Stimulated activated CD8-positive, alpha-beta memory T cell treated with anti-CD3 and anti-CD28 coated beads, Interleukin-7, amount 100 ng/mL, for 1 hour (primary cell): ENCODE measurements at places on chromosomes 16 and 17.

DNA sequence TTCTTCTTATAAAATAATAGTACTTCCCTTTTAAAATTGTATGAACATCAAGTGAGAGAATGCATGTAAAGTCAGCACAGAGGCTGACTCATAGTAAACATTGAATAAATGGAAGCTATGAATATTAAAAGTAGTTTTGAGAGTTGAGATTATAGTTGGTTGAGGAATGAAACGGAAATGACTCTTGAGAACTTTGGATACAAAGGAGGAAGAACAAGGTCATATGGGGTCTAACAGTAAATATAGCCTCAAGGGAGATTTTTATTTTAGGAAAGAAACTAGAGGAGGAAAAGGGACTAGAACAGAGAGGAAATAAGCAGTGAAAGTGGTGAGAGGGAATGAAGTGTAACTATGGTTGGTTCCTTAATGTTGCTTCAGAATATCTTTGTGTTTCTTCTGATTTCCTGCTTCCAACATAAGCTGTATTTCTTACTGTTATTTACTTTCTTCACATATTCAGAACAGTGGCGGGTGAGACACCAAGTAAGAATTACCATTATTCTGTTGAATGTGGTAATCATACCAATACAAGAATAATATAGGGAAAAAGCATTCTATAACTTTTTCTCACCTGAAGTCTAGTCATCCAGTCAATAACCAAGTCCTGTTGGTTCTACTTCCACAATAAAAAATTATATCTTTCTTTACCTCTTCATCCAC is 165.1 kb downstream of the CHD9 start:
- no peak for DNase-seq

DNA sequence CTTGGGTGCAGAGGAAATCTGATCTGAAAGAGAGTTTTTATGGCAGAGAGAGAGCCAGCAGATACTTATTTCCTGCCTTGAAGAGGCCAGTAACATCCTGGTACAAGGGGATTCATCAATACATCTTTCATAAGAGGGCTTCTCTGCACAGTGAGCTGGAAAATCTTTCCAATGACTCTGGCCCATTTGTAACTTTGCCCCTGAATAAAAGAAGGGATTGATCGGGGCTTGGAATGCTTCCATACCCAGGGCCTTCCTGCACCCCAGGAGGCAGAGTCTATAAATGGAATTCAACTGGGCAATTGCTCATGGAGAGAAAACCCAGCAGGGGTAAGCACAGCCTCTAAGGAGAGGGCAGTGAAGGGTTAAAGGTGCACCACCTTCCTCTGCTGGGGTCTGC is 163.3 kb downstream of the XYLT1 start:
- DNase-seq, result no peak

GRCh38 chr16:87483481-87483880 is 9.3 kb downstream of the ZCCHC14 start:
- DNase-seq, result no peak

- no peak for DNase-seq
Observed at GRCh38 chr16:22787466-22788192, 26.3 kb upstream of the HS3ST2 start.

- no peak for DNase-seq
Observed at GRCh38 chr16:51443934-51444333, 292.9 kb upstream of the SALL1 start.

DNA sequence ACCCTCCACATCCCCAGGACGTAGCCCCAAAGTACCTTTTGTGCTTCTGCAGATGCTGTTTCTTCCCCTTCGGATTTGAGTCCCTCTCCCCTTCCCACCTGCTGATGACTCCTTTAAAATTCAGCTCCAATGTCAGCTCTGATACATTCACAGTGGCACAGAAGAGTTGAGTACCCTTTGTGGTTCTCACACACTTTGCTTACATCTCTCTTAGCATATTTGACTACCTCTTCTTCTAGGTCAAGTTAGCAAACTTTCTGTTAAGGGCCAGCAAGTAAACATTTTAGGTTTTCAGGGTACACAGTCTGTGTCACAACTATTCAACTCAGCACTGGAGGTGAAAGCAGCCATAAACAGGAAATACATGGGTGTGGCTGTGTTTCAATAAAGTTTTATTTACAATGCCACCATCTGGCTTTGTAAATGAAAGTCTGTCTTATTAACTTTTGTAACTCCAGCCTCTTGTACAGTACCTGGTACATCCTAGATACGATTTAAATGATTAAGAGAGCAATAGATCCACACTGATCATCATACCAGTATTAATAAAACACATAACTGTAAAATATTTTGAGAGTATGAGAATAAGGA is 161.7 kb downstream of the SOX9 start:
- no peak for DNase-seq

DNA sequence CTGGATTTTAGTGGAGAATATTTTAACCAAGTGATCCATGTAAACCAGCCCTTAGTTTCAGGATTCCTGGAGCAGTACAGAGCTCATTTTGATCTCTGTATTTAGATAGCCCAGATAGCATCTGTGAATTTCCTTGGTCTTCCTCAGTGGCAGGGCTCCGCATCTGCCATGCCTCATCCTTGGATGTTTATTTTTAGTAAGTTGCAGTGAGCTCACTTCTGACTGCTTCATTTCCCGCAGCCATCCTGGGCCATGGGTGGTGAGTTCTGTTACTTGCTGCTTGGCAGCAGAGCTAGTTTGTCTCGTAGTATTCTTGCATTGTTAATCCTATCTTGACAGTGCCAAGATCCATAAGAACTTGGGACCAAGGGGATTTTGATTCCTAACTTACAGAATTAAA is 33.7 kb downstream of the IST1 start:
- no peak for DNase-seq

GRCh38 chr16:84414789-84415326 is 46.5 kb downstream of the ATP2C2 start:
- DNase-seq, result no peak

DNA sequence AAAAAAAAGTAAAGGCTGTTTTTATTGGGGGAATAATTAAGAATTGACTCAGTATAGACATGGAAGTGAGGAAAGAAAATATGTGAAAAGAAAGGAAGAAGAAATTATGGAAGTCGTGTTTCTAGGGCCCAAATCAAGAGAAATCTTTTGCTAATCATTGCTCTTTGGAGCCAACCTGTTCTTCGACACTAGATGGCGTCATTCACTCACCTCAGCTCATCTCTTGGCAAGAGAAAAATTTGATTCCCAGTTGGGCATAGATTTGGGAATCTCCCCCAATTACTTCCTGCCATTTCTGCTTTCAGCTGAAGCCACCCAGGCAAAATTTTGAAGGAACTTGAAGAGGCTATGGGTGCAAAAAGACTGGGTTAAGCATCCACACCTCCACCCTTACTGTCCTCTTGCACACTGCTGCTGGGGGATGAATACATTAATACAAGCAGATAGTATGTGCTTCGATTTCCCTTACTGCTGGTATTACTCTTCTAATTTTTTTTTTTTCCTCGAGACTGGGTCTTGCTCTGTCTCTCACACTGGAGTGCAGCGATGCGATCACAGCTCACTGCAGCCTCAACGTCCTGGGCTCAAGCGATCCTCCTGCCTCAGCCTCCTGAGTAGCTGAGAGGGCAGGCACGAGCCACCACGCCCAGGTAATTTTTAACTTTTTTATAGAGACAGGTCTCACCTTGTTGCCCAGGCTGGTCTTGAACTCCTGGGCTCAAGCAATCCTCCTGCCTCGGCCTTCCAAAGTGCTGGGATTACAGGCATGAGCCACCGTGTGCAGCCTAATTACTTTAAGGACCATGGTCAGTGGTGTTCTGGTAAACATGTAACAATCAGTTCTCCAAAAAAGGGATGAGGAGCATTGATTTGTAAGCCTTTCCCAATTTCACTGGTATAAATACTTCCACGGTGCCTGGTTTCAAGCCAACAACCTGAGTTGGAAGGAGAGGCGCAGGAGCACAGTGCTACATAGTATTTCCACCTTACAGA is 13.5 kb downstream of the PSMD7 start:
- DNase-seq, result no peak

DNA sequence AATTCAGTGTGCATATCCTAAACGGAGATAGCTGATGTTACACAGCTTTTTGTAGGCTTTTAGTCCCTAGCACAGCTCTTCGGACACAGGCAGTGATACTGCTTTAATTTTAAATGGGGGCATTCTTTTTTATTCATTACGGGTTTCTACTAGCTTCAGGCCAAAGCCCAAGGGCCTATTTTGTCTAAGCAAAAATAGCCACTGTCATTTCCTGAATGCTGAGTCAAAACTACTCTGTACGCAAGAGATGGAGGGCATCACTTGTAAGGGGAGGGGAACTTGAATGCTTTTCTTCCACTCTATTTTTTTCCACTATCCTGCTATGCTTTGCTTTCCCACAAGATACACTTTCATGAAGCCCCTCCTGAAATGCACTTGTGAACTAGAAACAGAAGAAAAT is 360.7 kb downstream of the PMP22 start:
- no peak for DNase-seq

DNA sequence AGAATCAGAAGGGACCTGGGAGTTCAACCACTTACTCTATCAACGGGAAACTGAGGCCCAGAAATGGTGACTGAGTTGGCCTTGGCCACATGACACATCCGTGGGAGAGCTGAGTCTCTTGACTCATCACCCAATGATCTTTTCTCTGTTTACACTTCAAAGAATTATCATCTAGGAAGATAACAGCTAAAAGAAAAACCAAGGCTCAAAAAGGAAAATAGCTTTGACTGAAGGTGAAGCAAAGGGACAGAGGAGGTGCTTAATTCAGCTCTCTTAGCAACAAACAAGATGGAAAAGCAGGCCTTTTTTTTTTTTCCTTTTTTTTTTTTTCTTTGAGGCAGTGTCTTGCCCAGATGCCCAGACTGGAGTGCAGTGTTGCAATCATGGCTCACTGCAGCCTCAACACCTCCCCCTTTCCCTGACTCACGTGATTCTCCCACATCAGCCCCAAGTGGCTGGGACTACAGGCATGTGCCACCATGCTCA is 16.7 kb downstream of the ERCC4 start:
- no peak for DNase-seq

GRCh38 chr17:21289902-21290571 is 5.5 kb downstream of the MAP2K3 start:
- DNase-seq, result no peak

DNA sequence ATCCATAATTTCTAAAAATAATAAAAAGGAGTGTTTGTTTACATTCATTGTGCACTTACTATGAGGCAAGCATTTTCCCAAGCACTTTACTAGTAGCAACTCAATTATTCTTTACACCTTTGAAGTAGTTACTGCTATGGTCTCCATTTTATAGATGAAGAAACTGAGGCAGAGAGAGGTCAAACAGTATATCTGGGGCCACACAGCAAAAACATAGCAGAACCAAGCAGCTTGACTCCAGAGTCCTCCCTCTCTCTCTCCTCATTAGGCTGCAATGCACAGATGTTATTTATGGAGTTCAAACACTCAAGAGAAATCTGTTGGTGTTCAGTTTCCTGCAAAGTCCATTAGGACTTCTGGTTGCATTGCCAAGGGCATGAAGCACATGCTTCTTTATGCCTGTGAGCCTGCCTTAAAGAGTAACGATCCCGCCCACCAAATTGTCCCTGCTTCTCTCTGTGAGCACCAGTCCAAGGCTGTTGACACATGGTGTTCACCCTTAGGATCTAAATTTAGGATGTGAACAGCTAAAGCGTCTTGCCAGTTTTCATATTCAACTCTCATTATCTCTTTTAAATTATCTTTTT is 44.0 kb downstream of the GPRC5B start:
- DNase-seq, result no peak

DNA sequence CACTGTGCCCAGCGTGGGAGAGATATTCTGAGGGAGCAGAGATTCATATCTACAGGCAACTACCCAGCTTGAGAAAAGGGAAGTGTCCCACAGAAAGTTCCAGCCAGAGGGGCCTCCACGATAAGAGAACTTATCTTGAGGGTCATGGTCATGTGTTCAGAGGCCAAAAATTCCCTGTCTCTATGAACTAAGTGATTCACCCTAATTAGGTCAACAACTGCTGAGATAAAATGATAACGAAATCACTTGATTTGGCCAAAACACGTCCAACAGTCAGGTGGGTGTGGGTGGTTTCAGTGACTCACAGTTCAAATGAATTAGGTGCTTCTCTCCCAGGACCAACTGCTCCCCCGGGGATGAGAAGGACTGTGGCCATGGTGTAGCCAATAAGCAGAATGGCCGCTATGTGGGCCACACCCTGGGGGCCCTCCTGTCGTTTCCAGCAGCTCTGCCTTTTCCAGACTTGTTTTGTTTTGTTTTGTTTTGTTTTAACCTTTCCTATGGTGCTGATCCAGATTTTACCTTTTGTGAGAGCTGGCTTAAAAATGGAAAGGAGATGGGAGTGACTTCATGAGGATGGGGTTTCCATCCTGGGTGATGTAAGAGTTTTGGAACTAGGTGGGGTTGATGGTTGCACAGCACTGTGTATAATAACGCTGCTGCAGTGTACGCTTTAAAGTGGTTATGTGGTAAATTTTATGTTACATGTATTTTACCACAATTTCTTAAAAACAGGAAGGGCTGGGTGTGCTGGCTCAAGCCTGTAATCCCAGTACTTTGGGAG is 8.7 kb downstream of the DNAI2 start:
- DNase-seq, result no peak

DNA sequence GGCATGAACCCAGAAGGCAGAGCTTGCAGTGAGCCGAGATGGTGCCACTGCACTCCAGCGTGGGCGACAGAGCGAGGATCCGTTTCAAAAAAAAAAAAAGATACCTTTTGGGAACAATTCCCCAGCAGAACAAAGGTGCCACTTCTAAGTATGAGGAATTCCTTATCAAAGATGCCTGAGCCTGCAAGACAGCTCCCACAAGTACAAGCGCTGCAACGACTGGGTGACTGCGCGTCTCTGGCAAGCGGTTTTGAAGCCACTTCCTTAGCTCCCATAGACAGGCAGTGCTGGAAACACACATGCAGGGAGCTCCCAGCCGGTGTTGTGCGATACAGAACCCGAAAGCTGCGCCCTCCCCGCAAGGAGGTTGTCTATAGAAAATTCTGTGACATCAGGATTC is 60.5 kb downstream of the ADCY9 start:
- no peak for DNase-seq

GRCh38 chr17:27378482-27379175 is 77.6 kb upstream of the KSR1 start:
- no peak for DNase-seq

- no peak for DNase-seq
Observed at GRCh38 chr17:9628509-9628908, 16.8 kb upstream of the USP43 start.

DNA sequence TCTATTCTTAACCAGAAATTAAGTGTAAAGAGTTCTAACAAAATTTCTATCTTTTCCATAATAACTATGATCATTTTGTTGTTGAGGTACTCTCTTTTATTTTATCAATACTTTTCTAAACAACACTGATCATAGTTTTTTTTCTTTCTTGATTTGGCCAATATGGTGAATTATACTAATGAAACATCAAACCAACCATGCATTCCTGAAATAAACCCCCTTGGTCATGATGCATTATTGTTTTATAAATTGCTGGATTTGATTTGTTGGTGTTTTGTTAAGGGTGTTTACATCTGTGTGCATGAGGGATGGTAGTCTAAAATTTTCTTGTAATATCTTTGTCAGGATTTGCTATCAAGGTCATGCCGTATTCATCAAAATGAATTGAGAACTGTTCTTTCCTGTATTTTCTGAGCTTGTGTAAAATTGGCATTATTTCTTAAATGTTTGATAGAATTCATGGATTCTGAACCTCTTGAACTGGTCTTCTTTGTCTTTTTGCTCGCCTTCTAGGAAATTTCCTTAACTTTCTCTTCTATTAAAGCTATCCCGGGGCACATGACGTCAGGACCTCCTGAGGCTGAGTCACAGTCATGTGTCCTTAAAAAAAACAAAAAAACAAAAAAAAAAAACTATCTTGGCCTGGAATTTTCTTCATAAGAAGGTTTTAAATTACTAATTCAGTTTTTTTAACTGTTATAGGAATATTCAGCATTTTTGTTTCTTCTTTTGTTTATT is 3.9 kb upstream of the TRIM25 start:
- no peak for DNase-seq

- peak; percentile 31 for DNase-seq
Observed at GRCh38 chr16:88527186-88527936, 42.8 kb upstream of the ZC3H18 start.
